ENCODE measurements at places on chromosomes 2 and 18.
A peak's percentile ranks its signal among the peaks of the same experiment; 100 is the strongest.

DNA sequence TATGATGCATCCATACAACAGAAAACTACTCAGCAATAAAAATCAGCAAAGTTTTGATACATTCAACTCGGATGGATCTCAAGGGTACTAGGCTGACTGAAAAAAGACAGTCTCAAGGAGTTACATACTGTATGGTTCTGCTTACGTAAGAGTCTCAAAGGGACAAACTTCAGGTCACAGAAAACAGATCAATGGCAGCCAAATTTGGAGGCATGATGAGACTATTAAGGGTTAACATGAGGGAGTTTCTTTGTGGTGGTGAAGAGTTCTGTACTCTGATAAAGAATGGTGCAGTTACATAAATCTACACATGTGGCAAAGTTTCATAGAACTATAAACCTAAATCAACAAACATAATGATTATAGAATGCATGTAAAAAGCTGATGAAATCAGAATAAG lies 81.4 kb downstream of the COBLL1 start:
- no peak for DNase-seq

DNA sequence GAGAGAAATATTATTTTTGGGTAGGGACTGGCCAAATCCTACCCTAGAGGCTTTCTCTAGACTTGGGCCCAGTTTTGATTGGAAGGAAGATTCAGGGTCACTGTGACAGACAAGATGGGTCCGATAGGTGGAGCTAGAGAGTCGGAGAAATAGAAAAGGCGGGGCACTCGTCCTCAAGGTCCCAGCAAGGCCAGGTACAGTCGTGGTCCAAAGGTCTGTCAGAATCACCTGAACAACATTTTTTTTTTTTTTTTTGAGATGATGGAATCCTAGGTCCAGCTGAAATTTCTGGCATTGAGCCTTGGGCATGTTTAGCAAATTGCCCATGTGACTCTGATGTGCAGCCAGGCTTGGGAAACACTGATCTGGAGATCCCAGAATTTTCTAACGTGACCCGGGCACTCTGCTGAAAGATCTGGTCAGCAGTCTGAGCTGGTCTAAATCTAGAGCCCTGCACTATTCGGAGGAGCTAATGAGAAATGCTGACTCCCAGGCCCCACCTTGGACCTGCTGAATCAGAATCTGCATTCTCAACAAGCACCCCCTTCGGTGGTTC lies 23.0 kb upstream of the NTSR2 start:
- peak; percentile 19 for DNase-seq

- DNase-seq, result no peak
Observed at GRCh38 chr2:240277073-240277806, 136.8 kb upstream of the OTOS start.

DNA sequence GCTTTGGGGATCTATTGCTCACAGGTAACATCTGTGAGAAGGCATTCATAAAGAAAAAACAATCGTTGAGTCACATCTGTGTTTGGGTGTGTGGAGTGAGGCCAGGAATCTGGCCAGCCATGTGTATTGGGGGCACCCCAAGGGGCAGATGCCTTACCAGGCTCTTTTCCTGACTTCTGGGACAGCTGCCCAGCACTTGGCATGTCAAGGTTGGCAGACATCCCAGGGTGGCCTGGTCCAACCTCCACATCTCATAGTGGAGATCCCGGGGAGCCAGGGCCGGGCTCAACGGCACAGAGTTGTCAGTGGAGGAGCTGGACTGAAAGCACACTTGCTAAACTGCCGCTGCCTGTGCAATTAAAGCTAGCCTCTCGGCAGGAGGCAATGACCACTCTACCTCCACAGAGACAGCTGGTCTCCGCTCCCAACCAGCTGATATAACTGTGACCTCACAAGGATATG lies 75.3 kb upstream of the MGAT4A start:
- DNase-seq, result no peak

All from stimulated activated CD8-positive, alpha-beta memory T cell treated with anti-CD3 and anti-CD28 coated beads, Interleukin-12 subunit alpha, Interleukin-12 subunit beta, amount 100 ng/mL, for 4 hours (primary cell).